Endothelial cell of umbilical vein (primary cell): ENCODE measurements at places on chromosomes 11 and 22. TPM values are rescaled to one million over a fixed set of nuclear protein-coding genes. Genes with fewer than 3 reads are reported as not detected.

DNA sequence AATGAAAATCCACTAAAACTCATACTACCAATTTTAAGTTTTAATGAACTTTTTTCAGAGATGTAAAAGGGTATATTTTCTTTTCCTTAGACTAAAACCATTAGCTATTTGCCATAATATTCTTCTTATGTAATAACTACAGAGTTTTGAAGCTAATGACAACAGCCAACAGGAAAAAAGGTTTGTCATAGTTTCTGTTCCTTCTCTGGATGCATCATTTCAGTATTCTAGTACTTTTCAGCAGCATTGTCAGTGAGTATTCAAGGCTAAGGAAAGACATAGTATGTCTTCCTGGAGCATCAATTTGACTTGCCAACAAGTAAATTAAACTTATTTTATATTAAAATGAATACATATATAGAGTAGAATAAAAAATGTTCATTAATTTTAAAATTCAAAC lies 166.0 kb downstream of the METTL15 start:
- DNase-seq = no peak
- H3K4me3 ChIP-seq = no peak overlapping the region
- H3K4me1 ChIP-seq = no peaks in the 10 kb centered on the region
- H3K36me3 ChIP-seq = no peaks in the 10 kb centered on the region
- H3K27ac ChIP-seq = no peak overlapping the region
- H3K27me3 ChIP-seq = no peaks in the 10 kb centered on the region

Gene MYBPC3
- total RNA-seq = not detected in 2 replicates

Gene DDTL
- total RNA-seq = 2.7 TPM in 1 of 2 replicates, not detected in the other

DNA sequence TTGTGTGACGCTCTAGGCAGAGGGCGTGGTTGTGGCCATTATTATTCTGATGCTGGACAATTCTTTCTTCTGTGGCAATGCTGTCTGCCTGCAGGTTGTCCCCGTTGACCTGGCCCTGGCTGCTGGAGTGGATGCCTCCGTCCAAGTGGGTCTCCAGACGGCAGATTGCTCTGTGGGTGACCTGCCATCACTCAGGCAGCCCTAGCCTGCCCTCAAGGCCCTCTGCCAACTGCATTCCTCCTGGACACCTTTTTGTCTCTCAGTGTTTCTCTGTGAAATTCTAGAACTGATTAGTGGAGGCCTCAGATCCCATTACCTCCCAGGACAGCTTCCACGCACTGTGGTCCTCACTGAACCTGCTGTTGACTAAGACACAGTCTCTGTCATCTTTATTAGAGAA lies 86.7 kb downstream of the TBC1D22A start:
- H3K4me3 ChIP-seq = no peak overlapping the region
- no peak for DNase-seq
- H3K27ac ChIP-seq = no peak overlapping the region
- peaks cover 22% of the 10 kb centered on the region for H3K4me1 ChIP-seq

- H3K4me1 ChIP-seq = peaks cover 4% of the 10 kb centered on the region
- peaks cover 27% of the 10 kb centered on the region for H3K27me3 ChIP-seq
- no peak for DNase-seq
- no peak overlapping the region for H3K4me3 ChIP-seq
- H3K27ac ChIP-seq = no peak overlapping the region
- no peaks in the 10 kb centered on the region for H3K36me3 ChIP-seq
These were observed 51.7 kb upstream of the FBXO3 start for GRCh38 chr11:33825854-33826560.

- H3K36me3 ChIP-seq = no peaks in the 10 kb centered on the region
- no peak overlapping the region for H3K4me3 ChIP-seq
- no peak overlapping the region for H3K27ac ChIP-seq
- no peaks in the 10 kb centered on the region for H3K4me1 ChIP-seq
These were observed 8.7 kb upstream of the LTO1 start for GRCh38 chr11:69683764-69684333.
